ENCODE measurements at places on chromosomes 13 and 19.

DNA sequence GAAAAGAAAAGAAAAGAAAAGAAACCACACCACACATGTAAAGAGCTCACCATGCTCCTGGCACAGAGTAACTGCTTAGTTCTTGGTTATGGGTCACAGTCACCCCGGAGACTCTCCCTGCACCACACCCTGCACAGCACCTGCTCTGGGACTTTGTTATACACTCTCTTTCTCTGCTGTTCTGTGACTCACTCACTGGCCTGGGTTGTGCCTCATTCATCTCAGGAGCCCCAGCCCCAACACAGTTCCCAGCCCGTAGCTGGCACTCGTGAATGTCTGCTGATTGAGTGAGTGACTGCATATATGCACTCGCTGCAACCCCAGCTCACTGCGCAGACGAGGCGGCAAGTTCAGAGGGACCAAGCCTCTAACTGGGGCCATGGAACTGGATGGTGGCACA lies 22.9 kb upstream of the ZNF507 start:
- DNase-seq, result no peak

- DNase-seq, result peak; percentile 42
These were observed 5.0 kb downstream of the MVB12A start for GRCh38 chr19:17424743-17425365.

- DNase-seq, result no peak
These were observed 551.6 kb downstream of the MYO16 start for GRCh38 chr13:109180905-109181425.

GRCh38 chr19:6580313-6580712 lies 10.6 kb downstream of the CD70 start:
- DNase-seq, result no peak

DNA sequence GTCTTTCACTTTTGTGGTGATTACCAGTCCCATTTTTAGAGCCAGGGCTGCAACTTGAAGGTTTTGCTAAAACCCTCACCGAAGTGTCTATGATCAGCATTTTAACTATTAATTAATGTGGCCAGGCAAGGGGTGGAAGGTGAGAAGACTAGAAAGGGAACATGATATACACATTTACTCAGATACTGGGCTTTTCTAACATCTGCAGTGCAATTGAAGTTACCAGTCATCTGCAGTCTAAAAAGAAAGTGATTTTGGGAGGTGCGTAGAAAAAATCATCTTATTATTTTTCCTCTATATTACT lies 481 bp downstream of the ALOX5AP start:
- no peak for DNase-seq

- no peak for DNase-seq
These were observed 53.6 kb downstream of the NDFIP2 start for GRCh38 chr13:79534596-79534995.

- DNase-seq, result no peak
These were observed 14.2 kb downstream of the CHERP start for GRCh38 chr19:16527971-16528521.

- DNase-seq, result no peak
These were observed 218.3 kb upstream of the EDNRB start for GRCh38 chr13:78136966-78137365.

DNA sequence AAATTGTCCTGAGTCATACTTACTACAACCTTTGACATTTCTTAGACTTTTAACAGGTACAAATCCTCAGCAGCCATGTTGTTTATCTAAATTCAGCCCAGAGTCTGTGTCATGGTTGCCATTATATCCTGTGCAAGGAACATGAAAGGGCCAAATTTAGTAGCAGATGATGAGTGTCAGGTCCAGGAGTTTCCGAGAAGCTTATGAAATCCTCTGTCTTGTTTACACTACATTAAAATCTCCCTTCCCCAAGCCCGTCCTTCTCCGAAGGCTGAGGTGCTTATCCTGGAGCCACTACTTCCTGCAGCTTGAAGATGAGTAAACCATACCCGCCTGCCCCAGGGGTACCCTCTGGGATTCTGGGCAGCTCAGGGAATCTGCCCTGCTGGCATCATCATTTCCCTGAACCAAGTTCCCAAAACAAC lies 102.6 kb upstream of the SERP2 start:
- no peak for DNase-seq

DNA sequence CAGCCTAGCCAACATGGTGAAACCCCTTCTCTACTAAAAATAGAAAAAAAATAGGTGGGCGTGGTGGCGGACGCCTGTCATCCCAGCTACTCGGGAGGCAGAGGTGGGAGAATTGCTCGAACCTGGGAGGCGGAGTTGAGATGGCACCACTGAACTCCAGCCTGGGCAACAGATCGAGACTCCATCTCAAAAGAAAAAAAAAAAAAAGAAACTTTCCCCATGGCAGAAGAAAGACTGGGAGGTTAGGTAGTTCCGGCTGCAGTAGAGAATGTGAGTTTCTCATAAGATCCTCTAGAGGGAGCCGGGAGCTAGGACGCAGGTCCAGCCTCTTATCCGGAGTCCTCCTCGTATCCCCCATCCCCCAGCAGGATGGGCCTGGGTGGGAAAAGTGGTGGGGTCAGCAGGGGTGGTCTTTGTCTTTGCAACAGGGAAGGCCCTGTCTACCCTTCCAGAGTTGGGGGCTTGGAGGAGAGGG lies 13.2 kb upstream of the CREB3L3 start:
- DNase-seq, result no peak

DNA sequence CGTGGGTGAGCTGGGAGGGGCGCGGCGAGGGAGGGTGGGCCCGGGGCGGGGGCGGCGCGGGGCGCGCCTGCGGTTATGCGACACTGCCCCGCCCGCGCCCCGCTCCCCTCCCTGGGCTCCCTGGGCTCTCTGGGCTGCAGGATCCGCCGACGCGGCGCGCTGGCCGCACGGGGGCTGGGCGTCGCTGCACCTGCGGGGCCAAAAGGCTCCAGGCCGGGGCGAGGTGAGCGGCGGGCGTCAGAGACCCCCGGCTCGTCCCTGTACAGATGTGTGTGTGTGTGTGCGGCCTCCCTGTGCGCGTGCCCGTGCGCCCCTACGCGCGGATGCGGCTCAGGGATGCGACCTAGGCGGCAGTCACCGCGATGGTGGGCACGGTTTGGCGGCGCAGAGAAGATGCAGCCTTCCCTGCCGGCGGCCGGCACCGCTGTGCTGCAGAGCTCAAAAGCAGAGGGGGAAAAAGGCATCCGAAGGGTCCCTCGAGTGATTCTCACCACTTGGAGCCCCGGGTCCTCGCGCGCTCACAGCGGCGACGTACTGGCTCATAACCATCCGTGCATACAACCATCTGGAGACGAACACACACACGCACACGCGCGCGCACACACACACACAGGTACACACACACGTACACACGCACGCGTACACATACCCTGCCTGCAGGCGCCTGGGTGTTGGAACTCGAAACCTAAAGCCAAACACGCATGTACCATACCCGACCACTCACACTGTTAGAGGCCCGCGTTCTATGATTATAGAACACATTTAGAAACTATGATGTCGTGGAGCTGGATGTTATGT lies 709 bp downstream of the ATP8A2 start:
- DNase-seq, result no peak
